Foreskin keratinocyte (primary cell): ENCODE measurements at places on chromosomes 12 and 14. TPM values are rescaled to one million over a fixed set of nuclear protein-coding genes. Genes with fewer than 3 reads are reported as not detected.

The RIPK3 gene
- 7.9 and 11.7 TPM in 2 replicates for total RNA-seq

The NKX2-1 gene
- total RNA-seq: not detected in 2 replicates

The LRP1-AS gene
- not detected in 2 replicates for total RNA-seq

The FOXG1 gene
- total RNA-seq: not detected in 2 replicates

The NOS1 gene
- total RNA-seq: 1.8 and 11.2 TPM in 2 replicates

The EGLN3 gene
- 0.20 and 0.46 TPM in 2 replicates for total RNA-seq

The PLD4 gene
- not detected in 2 replicates for total RNA-seq
